ENCODE measurements at places on chromosomes 12 and 14.

- DNase-seq: no peak
These were observed 328.3 kb downstream of the APAF1 start for GRCh38 chr12:98973395-98973794.

DNA sequence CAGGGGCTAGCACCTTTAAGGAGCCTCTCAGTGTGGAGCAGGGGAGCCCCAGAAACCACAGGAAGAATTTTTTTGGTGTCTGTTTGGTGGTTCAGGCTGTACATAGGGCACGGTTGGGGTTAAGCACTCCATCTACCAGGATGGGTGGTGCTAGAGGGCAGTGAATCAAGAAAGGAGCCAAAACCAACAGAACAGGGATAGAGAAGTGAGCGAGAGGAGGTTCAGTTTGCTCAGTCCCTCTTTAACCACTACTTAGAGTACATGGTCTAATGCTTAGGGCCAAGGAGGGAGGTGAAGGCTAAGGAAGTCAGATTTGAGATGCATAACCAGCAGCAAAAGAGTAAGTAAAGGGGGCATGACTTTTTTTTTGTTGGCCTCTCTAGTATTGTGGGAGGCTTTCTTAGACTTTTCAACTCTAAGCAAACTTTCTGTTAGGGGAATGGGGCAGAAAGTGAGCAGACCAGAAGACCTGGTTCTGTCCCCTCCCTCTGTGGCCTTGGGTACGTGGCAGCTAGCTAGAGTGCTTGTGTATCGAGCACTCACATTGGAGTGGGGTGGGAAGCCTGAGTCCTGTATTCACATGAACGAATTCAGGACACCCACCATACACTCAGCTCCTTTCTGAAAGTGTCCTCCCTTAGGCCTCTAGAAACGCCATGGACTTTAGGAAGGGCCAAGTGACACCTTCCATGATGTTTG lies 6.6 kb upstream of the NPFF start:
- DNase-seq: no peak

DNA sequence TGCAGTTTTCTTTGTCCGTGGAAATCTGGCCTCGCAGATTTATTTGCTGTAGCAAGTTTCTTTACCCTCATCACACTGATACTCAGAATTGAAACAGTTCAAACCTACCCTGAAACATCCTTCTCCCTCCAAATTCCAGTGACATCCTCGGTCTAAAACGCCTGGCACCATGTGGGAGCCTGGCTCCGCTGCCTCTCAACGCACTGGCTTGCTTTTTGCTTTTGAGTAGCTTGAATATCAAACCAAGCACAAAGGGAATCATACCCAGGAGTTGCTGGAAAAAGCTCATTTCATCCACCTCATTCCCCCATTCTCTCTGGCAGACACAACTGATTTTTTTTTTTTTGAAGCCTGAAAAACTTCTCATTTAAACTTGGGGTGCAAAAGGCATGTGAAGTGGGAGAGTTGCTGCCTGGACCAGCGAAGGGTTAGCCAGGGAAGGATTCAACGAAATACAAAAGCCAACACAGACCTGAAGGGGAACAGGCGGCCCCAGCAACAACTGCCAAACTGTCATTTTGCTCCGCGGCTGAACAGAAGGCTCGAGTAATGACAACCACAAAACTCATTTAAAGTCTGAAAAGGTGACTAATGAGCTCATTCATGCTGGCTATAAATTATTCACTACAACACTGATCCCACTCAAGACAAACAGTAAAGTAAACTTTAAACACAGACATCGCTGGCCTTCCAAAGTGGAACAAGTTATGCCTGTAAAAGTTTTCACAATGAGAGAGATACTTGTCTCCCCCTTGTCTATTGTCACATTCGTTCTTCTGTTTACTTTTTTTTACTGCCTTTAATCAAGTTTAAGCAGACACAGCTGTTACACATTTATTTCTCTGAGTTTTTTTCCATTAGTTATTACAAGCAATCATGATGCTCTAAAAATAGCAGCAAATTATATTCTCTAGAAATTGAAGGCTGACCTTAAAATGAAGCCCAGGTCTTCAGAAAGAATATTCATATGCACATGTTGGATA lies 12.5 kb upstream of the FOXN3 start:
- DNase-seq: peak; percentile 59

- DNase-seq: no peak
These were observed 1.6 kb downstream of the AMN1 start for GRCh38 chr12:31727192-31727591.

DNA sequence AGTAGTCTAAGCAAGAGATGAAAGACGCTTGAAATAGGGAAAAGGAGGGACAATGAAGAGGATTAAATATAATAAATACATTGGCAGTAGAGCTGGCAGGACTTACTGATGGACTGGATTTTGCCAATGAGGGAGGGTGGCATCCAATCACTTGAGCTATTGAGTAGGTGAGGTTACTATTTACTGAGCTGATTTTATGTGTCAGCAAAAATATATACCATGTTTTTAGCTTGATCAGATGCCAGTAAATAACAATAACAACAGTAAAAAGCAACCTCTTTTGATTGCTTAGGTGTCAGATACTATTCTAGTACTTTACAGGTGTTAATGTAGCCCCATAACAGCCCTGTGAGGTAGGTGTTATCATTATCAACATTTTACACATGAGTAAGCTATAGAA lies 187.5 kb upstream of the LMNTD1 start:
- DNase-seq: no peak

DNA sequence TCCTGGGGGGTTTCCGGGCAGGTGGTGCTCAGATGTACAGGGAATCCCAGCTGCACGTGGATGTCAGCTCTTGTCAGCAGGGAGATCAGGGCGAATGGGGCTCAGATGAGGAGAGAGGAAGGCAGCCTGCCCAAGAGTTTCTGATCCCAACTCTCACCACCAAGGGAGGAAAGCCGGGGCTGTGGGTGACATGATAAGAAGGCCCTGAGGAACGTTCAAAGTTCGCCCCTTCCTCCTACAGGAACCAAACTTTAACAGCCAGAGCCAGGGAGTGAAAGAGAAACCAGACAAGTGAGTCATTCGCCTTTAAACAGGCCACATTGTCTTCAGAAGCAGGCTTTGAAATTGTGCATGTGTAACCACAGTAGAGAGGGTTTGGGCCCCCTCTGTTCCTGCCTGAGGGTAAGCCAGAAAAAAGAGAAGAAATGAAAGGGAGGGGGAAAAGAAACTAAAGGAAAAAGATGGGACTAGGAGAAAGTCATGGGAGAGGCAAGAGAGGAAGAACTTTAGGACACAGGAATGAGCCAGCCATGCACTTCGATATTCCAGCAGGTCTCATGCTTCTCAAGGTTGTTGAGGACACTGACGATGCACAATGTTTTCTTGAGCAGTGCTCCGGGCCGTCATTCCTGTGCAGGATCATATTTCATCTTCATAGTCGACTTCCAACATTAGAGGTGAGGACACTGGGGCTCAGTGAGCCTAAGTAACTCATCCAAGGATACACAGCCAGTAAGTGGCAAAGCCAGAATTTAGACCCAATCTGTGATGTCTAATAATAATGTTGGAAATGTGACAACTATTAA lies 691.4 kb upstream of the TBX3 start:
- no peak for DNase-seq

- DNase-seq: no peak
These were observed 5.1 kb upstream of the TUNAR start for GRCh38 chr14:95871531-95871930.

DNA sequence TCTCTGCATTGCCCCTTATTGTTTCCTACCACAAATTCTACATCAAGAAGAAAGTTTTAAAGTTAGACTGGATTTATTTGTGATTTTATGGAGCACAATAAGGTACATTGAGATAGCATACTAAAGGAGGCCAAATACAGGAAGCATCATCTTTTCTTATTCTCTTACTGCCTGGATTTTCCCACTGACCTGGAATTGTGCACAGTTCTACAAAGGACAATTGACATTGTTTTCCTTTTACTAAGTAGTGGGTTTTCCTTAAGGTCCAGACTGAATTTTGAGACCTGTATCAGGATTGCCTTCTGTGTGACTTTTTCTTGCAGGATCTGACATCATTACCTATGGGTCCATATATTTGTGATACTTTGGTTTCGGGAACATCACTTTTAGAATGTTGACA lies 18.8 kb upstream of the ZNF140 start:
- DNase-seq: no peak

DNA sequence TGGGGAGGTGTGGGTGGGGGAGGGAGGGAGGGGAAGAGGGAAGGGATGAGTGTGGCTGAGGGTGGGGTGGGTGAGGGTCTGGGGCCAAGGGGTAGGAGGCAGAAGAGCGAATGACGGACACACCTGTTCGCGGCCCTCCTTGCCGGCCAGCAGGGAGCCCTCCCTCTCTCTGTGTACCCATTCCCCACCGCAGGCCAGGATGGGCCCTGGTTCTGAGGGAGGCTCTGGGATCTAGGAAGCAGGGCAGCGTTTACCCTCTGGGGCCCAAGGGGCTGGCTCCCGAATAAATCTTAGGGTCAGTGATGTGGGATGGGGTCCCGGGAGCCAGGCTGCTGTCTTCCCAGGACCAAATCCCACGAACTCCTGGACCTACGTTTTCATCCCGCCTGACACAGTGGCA lies 46.0 kb upstream of the ESRRB start:
- DNase-seq: no peak

DNA sequence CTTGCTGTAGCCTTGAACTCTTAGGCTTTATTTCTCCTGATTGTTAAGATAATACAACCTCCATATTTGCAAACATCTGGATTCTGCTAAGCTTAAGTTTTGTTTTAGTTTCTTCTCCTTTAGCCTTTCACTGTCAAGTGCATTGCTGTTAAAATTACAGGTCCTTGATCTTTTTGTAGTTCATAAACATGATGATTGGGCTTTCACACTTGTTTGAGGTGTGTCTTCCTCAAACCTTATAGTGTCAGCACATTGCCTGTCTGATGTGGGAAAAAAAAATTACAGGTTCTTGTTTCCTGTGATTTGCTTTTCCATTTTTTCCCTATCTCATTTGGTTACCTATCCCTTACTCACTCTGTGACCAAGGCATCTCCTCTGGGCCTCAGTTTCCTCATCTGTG lies 59.2 kb downstream of the BICDL1 start:
- no peak for DNase-seq

DNA sequence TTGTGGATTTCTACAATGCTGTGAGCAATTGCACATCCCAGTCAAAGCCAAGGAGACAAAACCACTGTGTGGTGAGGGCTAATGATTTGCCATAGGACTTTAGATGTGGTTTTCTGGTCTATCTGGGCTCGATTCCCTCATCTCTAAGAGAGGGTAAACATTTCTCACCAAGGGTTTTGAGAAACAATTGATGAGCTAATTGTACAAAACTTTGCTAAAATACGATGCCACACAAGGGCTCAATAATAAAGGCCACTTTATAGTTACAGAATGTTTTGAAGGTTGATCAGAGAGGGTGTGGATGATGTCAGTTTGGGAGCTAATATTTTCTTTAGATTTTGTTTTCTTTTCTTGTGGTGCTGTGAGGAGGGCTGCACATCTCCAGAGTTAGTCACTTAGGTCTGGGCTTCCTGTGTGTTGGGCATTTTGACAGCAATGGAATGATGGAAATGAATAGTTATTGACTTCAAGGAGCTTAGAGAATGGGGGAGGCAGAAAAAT lies 60.8 kb upstream of the SLC38A4 start:
- DNase-seq: no peak

DNA sequence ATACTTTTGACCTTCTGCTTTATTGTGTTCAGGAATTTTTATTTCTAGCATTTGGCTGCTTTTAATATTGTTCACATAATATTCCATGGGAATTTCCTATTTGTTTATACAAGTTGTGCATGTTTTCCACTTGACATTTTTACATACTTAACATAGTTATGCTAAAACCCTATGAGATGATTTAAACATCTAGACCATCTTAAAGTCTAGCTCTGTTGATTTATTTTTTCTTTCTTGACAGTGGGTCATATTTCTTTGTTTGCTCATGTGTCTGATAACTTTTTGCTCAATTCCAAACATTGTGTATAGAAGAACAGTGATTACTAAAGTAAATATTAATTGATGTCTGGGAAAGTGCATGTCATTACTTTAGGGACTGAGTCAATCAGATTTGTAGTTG lies 202.1 kb upstream of the PDZRN4 start:
- DNase-seq: no peak

- no peak for DNase-seq
These were observed 7.1 kb downstream of the KRAS start for GRCh38 chr12:25243680-25243990.

DNA sequence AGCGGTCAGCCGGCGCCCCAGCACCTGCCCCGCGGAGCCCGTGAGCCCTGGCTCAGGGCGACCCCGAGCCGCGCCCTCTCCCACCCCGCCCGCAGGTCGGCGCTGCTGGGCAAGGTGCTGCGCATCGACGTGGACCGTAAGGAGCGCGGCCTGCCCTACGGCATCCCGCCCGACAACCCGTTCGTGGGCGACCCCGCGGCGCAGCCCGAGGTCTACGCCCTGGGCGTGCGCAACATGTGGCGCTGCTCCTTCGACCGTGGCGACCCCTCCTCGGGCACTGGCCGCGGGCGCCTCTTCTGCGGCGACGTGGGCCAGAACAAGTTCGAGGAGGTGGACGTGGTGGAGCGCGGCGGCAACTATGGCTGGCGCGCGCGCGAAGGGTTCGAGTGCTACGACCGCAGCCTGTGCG lies 14.4 kb downstream of the HHIPL1 start:
- DNase-seq: no peak

- DNase-seq: no peak
These were observed 150.3 kb downstream of the FOXN3 start for GRCh38 chr14:89266754-89267153.

GRCh38 chr14:55979096-55979495 lies 139.1 kb upstream of the PELI2 start:
- no peak for DNase-seq

DNA sequence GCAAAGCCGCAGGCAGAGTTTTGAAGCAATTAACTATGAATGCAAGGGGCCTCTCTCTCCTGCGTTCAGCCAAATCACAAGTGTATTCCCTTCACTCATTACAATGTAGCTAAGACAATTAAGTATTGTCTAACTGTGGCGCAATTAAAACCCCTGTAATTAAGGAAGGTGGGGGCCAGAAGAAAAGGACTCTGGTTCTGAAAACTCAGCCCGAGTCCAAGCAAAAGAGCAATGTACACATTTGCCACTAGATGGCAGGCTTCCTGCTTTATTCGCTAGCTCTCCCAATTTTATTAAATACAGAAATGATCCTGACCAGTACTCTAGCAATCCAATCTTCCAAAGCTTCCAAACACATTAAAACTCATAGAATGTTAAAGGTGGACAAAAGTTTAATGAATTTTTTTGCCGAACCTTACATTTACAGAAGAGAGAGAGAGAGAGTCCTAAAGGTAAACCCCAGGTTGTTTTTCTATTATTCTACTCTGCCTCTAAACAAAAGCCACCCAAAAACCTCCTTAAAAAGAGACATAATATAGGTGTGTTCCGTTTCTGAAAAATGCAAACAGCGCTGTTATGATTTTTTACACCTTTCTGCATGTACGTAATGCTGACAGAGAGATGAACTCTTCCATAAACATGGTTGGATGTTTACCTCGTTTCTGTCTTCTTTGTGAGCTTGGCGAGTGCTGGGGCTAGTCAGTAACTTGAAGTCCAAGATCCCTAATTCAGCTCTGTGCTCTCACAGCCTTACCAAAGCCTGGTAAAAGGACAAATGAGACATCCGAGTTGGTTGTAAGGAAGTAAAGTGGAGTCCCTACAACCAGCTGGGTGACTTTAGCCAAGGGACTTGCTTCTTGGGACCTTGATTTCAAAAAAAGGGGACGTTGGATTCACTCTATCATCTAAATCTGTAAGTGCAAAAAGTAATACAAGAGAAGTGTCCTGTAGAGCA lies 50.9 kb upstream of the VASH1 start:
- DNase-seq: no peak
